Psoas muscle (tissue), 8 donors: ENCODE measurements at places on chromosomes 13 and 19.

DNA sequence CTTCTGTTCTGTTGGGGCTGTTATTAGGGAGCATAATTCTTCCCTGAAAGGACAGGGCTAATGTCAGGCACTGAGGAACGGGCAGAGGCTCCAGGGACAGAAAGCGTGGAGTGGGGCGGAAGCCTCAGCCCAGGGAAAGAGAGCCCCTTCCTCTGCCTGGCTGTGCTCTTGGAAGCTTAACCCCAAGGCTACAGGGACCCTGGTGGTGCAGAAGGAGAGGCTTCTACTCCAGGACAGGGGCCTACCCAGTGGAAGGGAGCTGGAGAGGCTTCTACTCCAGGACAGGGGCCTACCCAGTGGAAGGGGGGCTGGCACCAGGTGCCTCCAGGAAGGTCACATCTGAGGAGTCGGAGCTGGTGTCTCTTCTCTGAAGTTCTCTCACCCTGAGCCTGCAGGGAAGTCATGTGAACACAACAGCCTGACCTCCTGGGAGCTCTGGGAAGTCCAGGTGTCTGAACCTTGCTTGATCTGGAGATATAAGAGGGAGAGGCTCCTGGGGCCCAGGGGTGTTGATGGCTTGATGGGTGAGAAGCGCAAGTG, 159.5 kb upstream of the SOX1 start:
- DNase-seq, result no peak

- no peak for DNase-seq
These were observed 3.5 kb upstream of the LHB start for GRCh38 chr19:49020342-49020741.

- peak; percentile 60 for DNase-seq
These were observed 18.2 kb downstream of the IL17D start for GRCh38 chr13:20721454-20722357.

- peak; percentile 90 for DNase-seq
These were observed 693 bp upstream of the TMED1 start for GRCh38 chr19:10836479-10837330.

- no peak for DNase-seq
These were observed 337.0 kb upstream of the SLC10A2 start for GRCh38 chr13:103403148-103403740.

GRCh38 chr19:7687177-7687576, 6.5 kb downstream of the TRAPPC5 start:
- no peak for DNase-seq

GRCh38 chr13:76570510-76570971, 315.7 kb downstream of the KCTD12 start:
- DNase-seq, result no peak

GRCh38 chr13:59464926-59465325, 698.8 kb downstream of the DIAPH3 start:
- no peak for DNase-seq

- DNase-seq, result no peak
These were observed 2.6 kb downstream of the NAPSA start for GRCh38 chr19:50362656-50363424.

DNA sequence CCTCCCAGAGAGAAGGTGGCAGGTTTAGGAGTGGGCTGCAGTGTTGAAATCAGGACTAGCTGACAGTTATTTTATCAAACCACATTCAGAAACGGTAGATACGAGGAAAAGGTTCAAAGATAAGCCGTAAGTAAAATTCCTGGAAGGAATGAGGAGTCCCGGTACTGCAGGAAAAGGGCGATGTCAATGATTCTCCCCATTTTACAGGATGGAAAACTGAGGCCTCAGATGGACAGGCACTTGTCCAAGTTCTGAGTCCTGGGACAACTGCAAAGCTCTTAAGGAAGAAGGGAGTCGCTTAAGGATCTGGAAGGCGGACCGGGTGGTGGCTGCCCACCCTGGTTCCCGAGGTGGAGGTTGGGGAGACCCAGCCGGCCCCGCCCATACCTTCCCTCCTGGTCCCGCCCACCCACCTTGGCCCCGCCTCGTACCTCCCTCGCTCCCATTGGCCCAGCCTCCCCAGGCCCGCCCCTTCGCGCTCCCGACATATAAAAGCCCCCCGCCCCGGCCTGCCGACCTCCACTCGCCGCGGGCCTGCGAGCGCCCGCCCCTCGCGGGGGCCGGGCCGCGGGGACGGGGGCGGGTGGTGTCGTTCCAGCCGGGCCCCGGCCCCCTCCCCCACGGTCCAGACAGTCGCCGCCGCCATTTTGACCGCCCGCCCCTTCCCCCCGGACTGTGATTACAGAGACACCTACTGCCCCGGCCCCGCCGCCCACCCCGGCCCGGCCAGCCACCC, 603 bp downstream of the RFX1 start:
- DNase-seq, result peak; percentile 96

GRCh38 chr13:51828730-51829567, 16.0 kb downstream of the TMEM272 start:
- no peak for DNase-seq

GRCh38 chr19:49801966-49802661, 11.0 kb downstream of the FUZ start:
- peak; percentile 94 for DNase-seq

DNA sequence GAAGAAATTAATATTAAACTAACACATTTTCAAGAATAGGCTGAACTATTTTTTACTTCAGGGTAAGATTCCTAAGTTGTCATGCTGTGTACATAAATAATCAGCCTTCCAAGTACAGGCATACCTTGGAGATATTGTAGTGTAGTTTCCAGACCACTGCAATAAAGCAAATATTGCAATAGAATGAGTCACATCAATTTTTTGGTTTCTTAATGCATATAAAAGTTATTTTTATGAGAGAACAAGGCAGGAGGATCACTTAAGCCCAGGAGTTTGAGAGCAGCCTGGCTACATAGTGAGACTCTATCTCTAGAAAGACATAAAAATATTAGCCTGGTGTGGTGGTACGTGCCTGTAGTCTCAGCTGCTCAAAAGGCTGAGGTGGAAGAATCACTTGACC, 511.5 kb downstream of the UQCRFS1 start:
- DNase-seq, result no peak

DNA sequence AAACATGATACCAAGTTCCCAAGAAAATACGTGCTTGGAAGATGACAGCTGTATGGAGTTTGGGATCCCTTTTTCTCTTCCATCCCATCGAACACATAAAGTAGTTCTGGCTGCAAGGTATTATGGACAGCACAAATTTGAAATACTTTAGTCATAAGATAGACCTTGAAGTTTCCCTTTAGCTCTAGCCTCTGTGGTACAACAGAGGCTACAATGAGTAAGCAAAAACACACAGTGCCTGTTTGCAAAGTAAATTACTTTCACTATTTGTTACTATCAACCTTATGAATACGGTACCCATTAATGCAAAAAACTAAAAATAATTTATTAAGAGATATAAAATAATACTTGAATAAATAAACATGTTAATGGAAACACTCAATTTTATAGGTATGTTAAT, 21.0 kb upstream of the LRCH1 start:
- no peak for DNase-seq

DNA sequence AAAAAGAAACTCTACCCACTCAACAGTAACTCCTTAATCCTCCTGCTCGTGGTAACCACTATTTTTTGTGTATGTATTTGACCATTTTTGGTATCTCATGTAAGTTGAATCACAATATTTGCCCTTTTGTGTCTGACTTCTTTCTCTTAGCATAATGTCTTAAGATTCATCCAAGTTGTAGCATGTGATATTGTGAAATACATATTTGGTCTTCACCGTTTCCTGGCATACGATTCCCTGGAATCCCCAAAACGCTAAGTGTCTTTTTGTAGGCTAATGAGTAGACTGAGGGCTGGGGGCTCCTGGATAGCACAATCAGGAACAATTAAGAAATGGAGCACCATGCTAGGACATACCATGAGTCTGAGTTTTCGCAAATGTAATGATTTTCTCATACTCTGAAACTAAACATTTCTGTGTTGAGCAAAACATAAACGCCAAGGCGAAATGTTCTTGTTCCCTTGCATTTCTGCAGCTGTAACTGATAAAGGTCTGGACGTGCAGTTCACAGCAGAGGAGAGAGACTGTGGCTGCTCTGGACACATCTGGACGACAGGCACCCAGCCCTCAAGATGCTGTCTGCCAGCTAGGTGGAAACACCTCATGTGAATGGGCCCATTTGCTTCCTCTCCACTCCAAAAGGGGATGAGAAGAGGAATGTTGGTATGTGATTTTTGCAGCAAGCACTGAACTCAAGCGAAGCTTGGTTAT, 38.4 kb downstream of the BRD4 start:
- DNase-seq, result no peak

DNA sequence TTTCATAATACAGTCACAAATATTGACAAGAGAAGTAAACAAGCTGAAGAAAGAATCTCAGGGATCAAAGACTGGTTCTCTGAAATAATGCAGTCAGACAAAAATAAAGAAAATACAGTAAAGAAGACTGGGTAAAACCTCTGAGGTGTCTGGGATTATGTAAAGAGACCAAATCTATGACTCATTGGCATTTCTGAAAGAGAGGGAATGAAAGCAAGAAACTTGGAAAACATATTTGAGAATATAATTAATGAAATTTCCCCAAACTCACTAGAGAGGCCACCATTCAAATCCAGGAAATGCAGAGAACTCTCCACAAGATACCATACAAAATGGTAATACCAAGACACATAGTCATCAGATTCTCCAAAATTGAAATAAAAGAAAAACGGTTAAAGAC, 53.0 kb upstream of the GPC6 start:
- DNase-seq, result no peak

GRCh38 chr13:41916173-41916954, 44.5 kb downstream of the VWA8 start:
- no peak for DNase-seq

DNA sequence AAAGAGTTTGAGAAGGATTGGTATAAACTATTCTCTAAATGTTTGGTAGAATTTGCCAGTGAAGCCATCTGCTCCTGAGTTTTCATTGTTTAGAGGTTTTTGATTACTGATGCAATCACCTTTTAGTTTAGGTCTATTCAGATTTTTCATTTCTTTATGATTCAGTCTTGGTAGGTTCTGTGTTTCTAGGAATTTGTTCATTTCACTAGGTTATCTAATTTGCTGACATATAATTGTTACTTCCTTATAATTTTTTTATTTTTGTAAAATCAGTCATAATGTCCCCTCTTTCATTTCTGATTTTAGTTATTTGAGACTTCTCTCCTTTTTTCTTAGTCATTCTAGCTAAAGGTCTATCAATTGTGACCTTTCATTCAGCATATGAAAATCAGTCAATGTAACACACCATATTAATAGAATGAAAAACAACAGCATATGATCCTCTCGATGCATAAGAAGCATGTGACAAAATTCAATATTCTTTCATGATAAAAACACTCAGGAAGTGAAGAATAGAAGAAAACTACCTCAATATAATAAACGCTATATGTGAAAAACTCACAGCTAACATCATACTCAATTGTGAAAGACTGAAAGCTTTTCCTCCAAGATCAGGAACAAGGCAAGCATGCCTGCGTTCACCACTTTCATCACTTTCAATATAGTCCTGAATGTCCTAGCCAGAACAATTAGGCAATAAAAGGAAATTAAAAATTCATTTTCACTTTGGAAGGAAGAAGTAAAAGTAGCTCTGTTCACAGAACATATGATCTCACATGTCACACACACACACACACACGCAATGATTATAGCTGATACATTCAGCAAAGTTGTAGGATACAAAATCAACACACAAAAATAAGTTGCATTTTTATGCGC, 149.1 kb downstream of the COG6 start:
- DNase-seq, result no peak

DNA sequence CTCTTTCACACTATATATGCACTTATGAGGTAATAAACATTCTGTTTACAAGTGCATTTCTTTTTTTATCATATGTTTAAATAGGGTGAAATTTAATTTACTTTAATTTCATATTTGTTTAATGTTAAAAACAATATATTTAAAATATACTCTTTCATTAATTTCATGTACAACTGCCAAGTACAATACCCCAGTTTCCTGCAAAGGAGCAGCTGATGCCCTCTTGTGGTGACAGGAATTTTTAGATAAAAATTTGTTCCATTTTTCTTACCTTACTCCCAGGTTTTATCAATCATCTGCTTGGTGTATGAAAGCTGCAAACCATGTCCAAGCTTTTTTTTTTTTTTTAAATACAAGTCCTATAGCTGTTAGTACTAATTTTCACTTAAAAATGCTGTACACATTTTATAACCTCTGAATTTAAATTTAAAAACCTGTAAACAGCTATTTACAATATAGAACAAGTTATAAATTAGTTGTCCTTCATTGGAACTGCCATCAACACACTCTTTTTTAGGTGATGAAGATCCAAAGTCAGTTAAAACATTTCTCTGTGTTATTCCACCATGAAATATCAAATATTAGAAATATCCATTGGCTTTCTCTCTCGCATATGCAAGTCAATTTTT, 4.9 kb downstream of the PCDH20 start:
- no peak for DNase-seq
